ENCODE measurements at places on chromosomes 7 and 10. TPM values are rescaled to one million over a fixed set of nuclear protein-coding genes. Genes with fewer than 3 reads are reported as not detected.

DNA sequence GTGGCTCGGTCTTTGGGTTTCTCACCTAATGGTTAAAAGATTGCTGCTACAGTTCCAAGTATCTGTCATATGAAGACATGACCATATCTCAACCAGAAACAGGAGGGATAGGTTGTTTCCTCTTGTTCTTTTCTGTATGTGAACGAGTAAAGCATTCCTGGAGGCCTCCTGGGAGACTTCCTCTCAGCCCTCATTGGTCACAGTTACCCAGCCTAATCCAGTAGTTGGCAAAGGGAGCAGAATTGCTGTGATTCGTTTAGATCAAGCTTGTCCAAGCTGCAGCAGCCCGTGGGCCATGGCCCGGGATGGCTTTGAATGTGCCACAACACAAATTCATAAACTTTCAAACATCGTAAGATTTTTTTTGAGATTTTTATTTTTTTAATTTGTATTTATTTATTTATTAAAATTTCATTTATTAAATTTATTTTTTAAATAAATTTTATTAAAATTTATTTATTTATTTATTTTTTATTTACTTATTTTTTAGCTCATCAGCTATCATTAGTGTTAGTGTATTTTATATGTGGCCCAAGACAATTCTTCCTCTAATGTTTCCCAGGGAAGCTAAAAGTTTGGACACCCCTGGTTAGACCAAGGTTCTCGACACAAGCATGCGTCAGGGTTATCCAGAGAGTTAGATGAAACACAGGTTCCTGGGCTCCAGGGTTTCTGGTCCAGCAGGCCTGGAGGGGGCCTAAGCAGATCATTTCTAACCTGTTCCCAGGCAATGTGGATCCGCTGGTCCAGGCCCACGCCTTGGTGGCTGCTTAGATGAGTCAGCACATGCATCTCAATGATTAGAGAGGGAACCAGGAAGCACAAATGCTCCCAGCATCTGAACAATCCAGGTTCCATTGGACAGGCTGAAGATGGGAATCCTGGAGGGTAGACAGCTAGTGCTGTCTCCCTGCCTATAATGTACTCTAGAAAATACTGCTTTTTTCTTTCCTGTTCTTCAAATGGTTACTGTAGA is 25.6 kb downstream of the CDC123 start:
- no peak for DNase-seq
- no peak overlapping the region for H3K4me3 ChIP-seq
- H3K4me1 ChIP-seq: no peaks in the 10 kb centered on the region
- H3K27ac ChIP-seq: peak overlapping the region; percentile 62
- peaks cover 16% of the 10 kb centered on the region for H3K36me3 ChIP-seq

DNA sequence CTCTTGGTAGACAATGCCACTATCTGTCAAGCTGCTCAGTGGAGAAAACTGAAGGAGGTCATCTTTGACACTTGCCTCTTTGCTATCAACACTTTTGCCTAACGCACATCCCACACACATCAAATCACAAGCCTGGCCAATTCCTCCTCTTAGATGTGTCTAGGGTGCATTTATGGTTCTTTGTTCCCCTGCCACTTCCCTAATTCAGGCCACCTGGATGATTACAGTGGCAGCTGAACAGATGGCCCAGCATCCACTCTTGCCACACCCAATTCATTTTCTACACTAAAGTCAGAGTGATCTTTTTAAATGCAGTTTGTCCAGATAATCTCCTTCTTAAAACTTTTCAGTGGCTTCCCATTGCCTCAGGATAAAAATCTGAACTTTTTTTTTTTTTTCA is 58.6 kb downstream of the LAMB4 start:
- no peaks in the 10 kb centered on the region for H3K36me3 ChIP-seq
- no peak overlapping the region for H3K4me3 ChIP-seq
- no peaks in the 10 kb centered on the region for H3K4me1 ChIP-seq
- no peak overlapping the region for H3K27ac ChIP-seq

- no peaks in the 10 kb centered on the region for H3K36me3 ChIP-seq
- H3K27ac ChIP-seq: no peak overlapping the region
- no peak for DNase-seq
- H3K4me3 ChIP-seq: no peak overlapping the region
- H3K4me1 ChIP-seq: no peaks in the 10 kb centered on the region
- H3K27me3 ChIP-seq: no peaks in the 10 kb centered on the region
Observed at GRCh38 chr7:21092766-21093702, 306.3 kb upstream of the SP8 start.

DNA sequence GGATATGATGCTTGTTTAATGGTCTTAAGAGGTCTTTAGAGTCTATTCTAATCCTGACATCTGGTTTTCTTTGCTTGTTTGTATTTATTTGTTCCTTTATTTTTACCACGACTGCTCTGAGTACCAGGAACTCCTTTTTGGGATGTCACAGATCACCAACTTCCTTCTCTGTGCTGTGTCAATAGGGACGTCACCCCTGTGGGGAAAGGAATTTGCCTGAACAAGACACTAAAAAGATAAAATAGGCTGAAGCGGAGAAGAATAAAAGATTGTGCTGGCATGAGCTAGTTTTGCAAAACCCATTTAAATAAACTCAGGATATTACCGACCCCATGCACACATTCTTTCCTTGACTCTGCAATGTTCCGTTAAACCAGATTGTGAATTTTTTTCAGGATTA is 27.7 kb downstream of the MGMT start:
- H3K4me1 ChIP-seq: peaks cover 14% of the 10 kb centered on the region
- no peak overlapping the region for H3K4me3 ChIP-seq
- no peak for DNase-seq
- H3K27ac ChIP-seq: no peak overlapping the region
- H3K36me3 ChIP-seq: peaks cover 25% of the 10 kb centered on the region
- no peaks in the 10 kb centered on the region for H3K27me3 ChIP-seq

GRCh38 chr10:119029613-119030420 is at the start of gene NANOS1:
TSS of gene NANOS1 (plus strand) at chr10:119029714. CDS start at chr10:119029802, 88 bp downstream.
- DNase-seq: peak; percentile 2
- H3K27me3 ChIP-seq: peaks cover 50% of the 10 kb centered on the region
- H3K4me1 ChIP-seq: peaks cover 15% of the 10 kb centered on the region
- H3K4me3 ChIP-seq: peak within 1 kb of the TSS; percentile 86
- peaks cover 21% of the 10 kb centered on the region for H3K36me3 ChIP-seq
- no peak within 1 kb of the TSS for H3K27ac ChIP-seq

DNA sequence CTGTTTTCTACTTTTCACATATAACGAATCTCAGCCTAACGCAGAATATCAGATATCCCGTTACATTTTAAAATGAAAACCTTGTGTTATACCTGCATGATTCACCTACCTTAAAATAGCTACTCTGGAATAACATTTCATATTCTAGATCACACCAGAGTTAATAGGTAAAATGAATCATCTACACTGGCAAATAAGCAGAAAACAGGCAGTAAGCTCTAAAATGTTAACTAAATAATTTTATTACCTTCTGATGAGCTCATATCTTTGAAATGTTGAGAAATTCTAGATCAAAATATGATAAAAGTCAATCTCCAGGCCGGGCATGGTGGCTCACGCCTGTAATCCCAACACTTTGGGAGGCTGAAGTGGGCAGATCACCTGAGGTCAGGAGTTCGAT is 71.3 kb downstream of the CPEB3 start:
- H3K4me1 ChIP-seq: peaks cover 5% of the 10 kb centered on the region
- no peaks in the 10 kb centered on the region for H3K36me3 ChIP-seq
- H3K4me3 ChIP-seq: no peak overlapping the region
- no peaks in the 10 kb centered on the region for H3K27me3 ChIP-seq

- no peaks in the 10 kb centered on the region for H3K4me1 ChIP-seq
- H3K27me3 ChIP-seq: no peaks in the 10 kb centered on the region
- no peak overlapping the region for H3K27ac ChIP-seq
- no peak for DNase-seq
Observed at GRCh38 chr7:46486256-46487206, 565.5 kb upstream of the IGFBP3 start.

DNA sequence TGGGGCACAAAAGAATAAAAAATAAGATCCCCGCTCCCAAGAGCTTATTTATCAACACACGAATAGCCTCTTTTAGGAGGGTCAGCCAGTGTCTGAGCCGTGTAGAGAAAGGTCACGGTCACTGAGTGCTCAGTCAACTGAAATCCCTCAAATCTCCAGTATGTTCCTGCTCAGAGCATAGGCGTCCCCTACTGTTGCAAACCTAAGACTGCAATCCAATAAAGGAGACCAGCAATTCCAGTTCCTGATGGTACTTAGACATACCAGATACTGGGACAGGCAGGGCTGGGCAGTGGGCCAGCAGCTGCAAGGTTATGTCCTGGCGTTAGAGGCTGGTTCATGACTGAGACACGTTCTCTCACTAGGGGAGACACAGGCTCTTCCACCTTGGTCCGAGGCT is 93.6 kb downstream of the CACNB2 start:
- DNase-seq: no peak
- peaks cover 8% of the 10 kb centered on the region for H3K27me3 ChIP-seq
- H3K36me3 ChIP-seq: no peaks in the 10 kb centered on the region
- H3K27ac ChIP-seq: no peak overlapping the region
- H3K4me3 ChIP-seq: no peak overlapping the region
- H3K4me1 ChIP-seq: no peaks in the 10 kb centered on the region

DNA sequence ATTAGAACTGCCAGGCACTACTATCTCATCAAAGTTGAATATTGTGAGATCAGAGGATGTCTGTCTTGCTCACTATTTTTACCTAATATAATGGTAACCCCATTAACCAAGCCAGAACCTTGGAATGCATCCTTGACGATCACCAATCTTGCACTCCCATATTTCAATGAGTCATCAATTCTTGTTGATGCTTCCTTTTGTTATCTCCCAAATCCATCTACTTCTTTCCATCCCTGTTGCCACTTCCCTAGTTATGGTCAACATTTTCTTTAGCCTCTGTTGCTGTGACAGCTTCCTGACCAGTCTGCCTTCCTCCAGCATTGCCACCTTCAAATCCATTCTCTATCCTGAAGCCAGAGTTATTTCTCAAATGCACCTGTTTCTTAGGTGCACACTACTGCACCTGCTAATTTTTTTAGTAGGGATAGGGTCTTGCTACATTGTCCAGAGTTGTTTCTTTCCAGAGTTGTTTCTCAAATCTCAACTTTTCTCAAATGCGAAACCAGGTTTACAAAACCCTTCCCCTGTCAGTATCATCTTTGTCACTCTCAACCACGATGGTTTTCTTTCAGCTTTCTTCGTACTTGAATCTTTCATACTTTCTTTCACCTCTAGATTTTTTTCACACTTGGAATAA is 15.7 kb downstream of the ITGA8 start:
- peaks cover 11% of the 10 kb centered on the region for H3K27me3 ChIP-seq
- no peak for DNase-seq
- H3K36me3 ChIP-seq: no peaks in the 10 kb centered on the region
- H3K4me3 ChIP-seq: no peak overlapping the region
- no peak overlapping the region for H3K27ac ChIP-seq

DNA sequence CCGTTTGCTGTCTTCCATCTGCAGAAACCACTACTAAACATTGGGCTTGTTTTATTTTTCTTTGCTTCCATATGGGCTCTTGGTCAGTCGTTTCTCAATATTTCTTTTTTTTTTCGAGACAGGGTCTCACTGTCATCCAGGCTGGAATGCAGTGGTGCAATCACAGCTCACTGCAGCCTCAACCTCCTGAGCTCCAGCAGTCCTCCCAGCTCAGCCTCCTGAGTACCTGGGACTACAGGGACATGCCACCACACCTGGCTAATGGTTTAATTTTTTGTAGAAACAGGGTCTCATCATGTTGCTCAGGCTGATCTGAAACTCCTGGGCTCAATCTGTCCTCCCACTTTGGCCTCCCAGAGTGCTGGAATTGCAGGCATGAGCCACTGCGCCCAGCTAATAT is 163.1 kb downstream of the LYZL1 start:
- H3K4me1 ChIP-seq: peaks cover 5% of the 10 kb centered on the region
- H3K27me3 ChIP-seq: no peaks in the 10 kb centered on the region

GRCh38 chr7:77822269-77822668 is 23.7 kb downstream of the PHTF2 start:
- no peak overlapping the region for H3K4me3 ChIP-seq
- H3K36me3 ChIP-seq: peaks cover 66% of the 10 kb centered on the region
- H3K27ac ChIP-seq: peak overlapping the region; percentile 88
- H3K27me3 ChIP-seq: no peaks in the 10 kb centered on the region
- H3K4me1 ChIP-seq: peaks cover 86% of the 10 kb centered on the region

DNA sequence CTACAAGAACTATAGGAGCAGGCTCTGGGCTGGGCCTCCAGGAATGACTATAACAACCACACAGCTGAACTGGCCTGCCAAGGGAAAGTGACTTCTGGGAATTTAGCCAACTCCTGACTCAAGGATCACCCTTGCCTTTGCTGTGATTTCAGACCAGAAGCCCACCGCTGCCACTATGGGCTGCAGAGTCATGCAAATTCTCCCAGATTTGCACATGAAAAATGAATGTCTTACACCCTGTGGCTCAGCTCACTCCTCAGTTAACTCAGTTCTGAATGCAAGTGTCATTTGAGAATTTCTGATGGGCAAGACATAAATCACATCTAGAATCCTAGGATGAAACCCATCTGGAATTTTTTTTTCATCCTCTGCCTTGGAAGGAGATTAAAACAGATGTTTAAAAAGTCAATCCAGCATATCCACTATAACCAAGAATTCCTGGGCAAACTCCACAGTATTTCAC is 186.5 kb upstream of the BET1 start:
- no peak overlapping the region for H3K4me3 ChIP-seq
- peak overlapping the region; percentile 15 for H3K27ac ChIP-seq
- H3K36me3 ChIP-seq: no peaks in the 10 kb centered on the region
- DNase-seq: no peak

- no peak for DNase-seq
- peak overlapping the region; percentile 45 for H3K27ac ChIP-seq
- peaks cover 55% of the 10 kb centered on the region for H3K4me1 ChIP-seq
- H3K27me3 ChIP-seq: no peaks in the 10 kb centered on the region
Observed at GRCh38 chr7:22563621-22564241, 63.7 kb upstream of the STEAP1B start.

GRCh38 chr7:126637538-126637937 is 615.2 kb downstream of the GRM8 start:
- H3K4me3 ChIP-seq: no peak overlapping the region
- no peaks in the 10 kb centered on the region for H3K4me1 ChIP-seq
- H3K36me3 ChIP-seq: no peaks in the 10 kb centered on the region
- no peak for DNase-seq

- H3K4me1 ChIP-seq: no peaks in the 10 kb centered on the region
- no peaks in the 10 kb centered on the region for H3K27me3 ChIP-seq
- H3K4me3 ChIP-seq: no peak overlapping the region
- no peak for DNase-seq
Observed at GRCh38 chr10:64733980-64734379, 1212.8 kb downstream of the REEP3 start.

DNA sequence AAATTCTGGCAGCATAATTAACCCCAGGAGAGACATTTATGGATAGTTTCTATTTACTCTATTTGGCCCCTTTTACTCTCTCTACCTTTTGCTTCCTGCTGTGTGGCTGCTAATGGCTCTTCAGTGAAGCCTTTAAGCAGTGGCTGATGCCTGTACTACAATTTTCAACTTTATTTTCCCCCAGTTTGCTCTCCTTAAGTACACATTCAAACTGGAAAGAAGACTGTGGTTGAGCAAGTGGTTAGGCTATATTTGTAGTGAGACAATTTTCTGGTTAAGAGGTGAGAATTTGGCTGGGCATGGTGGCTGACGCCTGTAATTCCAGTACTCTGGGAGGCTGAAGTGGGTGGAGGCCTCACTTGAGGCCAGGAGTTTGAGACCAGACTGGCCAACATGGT is 8.5 kb upstream of the RSBN1L start:
- H3K36me3 ChIP-seq: peaks cover 17% of the 10 kb centered on the region
- H3K27ac ChIP-seq: peak overlapping the region; percentile 37
- H3K4me3 ChIP-seq: no peak overlapping the region
- DNase-seq: no peak

The FAM180A gene
- not detected for polyA plus RNA-seq

The PKD2L1 gene
- polyA plus RNA-seq: not detected

The HPS6 gene
- 31.9 TPM for polyA plus RNA-seq

The TMEM213 gene
- not detected for polyA plus RNA-seq

The RAMP3 gene
- not detected for polyA plus RNA-seq

The IFIT3 gene
- 7.3 TPM for polyA plus RNA-seq

The OPN4 gene
- polyA plus RNA-seq: not detected

The SSBP1 gene
- polyA plus RNA-seq: 287 TPM

The MMP21 gene
- polyA plus RNA-seq: not detected
